OCI-LY7 (cell line): ENCODE measurements at places on chromosomes 6 and 20. TPM values are rescaled to one million over a fixed set of nuclear protein-coding genes. Genes with fewer than 3 reads are reported as not detected.

Gene LRFN2
- not detected in 2 replicates for total RNA-seq

Gene CD24
- 198 and 224 TPM in 2 replicates for total RNA-seq

Gene KIF6
- total RNA-seq, result 0.17 TPM in 1 of 2 replicates, not detected in the other

Gene TRAPPC3L
- total RNA-seq, result not detected in 2 replicates

Gene TREML1
- total RNA-seq, result not detected in 2 replicates

Gene ULBP2
- total RNA-seq, result 2.6 and 3.0 TPM in 2 replicates

DNA sequence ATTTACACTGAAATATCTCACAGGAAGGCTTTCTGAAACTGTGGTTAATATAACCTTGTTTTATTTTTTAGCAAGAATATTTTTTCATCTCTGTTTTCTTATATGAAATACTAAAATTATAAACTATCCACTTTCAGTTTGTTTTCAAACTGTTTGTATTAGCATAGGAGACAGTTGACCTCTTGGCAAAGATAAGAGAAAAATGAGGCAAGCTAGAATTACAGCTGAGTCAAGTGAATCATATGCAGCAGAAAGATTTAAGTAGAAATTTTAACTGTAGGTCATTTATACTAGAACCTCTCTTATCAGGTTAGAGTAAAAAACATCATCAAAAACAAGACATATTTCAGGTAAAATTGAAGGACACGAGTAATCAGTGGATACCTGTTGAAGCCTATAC, 792.6 kb downstream of the PHF3 start:
- DNase-seq, result no peak

- no peak for DNase-seq
These were observed 228.7 kb upstream of the RREB1 start for GRCh38 chr6:6878887-6879585.

DNA sequence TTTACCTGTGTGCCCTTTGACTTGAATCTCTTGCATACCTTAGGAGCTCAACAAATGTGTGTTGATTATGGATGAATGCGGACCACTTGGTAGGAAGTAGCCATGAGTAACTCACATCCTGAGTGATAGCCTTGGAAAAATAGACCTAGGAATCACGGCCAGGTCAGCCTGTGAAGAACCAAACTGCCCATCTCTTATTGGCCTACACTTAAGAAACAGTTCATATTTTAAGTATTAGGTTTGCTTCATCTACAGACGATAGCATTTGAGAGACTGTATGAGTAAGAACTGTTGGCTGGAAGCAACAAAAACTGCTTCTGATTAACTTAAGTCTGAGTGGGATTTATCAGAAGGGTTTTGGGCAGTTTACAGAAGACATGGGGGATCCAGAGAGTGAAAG, 320.1 kb upstream of the PRND start:
- DNase-seq, result no peak

GRCh38 chr20:49032455-49032854, 13.7 kb upstream of the CSE1L start:
- no peak for DNase-seq
